ENCODE measurements at places on chromosomes 1 and 21.
A peak's percentile ranks its signal among the peaks of the same experiment; 100 is the strongest.

DNA sequence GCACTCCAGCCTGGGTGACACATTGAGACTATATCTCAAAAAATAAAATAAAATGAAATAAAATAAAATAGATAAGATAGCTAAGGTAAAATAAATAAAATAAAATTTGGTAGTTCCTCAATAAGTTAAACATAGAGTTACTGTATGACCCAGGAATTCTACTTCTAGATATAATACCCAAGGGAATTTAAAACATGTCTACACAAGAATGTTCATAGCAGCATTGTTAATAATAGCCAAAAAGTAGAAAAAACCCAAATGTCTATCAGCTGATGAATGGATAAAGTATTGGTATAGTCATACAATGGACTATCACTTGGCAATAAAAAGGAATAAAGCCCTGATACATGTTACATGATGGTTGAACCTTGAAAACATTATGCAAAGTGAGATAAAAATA lies 47.8 kb downstream of the CEP350 start:
- DNase-seq, result no peak

DNA sequence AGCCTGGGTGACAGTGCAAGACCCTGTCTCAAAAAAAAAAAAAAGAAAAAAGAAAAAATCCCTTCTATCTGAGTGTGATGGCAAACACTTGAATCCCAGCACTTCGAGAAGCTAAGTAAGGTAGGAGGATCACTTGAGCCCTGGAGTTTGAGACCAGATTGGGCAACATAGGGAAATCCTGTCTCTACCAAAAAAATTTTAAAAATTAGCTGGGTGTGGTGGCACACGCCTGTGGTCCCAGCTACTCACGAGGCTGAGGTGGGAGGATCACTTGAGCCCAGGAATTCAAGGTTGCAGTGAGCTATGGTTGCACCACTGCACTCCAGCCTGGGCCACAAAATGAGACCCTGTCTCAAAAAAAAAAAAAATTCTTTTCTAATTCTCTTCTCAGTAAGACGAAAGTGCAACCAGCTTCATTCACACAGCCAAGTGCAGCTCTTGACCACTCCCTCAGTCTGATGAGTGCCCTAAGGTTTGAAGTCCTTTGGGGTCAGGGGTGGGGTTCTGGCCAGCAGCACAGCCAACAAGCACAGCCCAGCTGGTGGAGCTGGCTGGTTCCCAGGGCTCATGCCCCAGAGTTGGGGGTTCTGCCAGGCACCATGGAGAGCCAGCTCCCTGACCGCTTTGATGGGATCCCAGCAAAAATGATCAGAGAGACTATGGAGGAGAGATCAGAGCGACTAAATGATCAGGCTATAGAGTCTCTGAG lies 8.0 kb downstream of the SLC2A5 start:
- no peak for DNase-seq

DNA sequence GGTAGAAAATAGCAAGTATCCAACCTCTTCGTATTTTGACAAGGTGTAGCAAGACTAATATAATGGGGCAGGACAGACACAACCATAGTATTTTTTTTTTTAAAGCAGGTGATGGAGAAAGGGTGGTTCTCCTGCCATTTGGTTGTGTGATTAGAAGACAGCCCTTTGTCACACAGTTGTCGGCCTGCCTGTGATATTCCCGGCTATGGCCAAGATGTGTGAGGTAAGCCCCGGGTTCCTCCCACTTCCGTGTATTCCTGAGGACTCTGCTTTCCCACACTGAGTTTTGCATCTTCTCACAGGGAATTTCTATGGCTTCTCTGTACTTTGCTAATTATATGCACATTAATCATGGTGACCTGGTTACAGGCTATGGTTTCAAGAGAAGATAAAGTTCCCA lies 35.9 kb downstream of the ZNF496 start:
- DNase-seq, result no peak

DNA sequence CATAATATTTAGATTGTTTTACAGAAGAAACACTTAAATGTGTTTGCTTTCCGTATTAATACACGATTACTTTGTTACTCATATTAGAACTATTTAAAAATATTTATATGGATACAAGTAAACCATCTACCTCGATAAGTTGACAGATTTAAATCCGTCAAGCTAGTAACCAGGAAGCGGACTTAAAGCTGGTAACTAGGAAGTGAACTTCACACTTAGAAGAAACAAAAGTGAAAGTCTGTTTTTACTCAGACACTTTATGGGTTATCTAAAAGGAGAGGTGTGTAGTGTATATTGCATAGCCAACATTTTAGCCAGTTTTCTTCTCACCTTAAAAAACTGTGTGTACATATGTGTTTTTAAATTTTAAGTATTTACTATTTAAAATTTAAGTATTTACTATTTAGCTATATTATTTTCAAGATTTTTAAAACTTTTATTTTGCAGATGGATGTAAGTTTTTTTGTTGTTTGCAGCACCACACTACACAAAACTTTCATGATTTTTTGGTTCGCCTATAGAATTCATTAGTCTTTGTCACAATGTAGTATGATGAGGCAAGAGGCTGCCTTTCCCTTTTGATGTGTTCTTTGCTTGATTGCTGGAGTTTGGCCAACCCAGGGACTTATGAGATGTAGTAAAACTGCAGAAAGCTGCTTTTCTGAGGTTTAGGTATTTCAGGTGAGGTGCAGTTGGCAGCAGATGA lies 2.7 kb downstream of the USP25 start:
- DNase-seq, result no peak

DNA sequence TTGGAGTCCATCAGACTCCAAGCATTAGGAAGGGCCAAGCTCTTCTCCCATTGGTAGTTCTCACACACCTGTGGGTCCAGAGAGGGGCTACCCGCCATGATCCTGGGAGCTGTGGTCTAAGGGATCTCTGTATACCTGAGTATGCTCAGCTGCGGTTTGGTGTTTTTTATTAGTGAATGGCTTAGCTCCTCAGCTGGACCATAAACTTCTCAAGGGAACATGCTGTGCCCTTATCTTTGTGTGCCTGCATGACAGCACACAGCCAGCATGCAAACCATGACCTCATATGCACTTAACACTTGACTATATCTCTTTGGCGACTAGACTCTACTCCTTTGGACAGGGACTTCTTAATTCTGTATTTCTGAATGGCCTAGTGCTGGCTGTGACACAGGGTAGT lies 94.5 kb downstream of the CD58 start:
- no peak for DNase-seq

GRCh38 chr1:178330848-178331497 lies 165.8 kb downstream of the CLEC20A start:
- no peak for DNase-seq

DNA sequence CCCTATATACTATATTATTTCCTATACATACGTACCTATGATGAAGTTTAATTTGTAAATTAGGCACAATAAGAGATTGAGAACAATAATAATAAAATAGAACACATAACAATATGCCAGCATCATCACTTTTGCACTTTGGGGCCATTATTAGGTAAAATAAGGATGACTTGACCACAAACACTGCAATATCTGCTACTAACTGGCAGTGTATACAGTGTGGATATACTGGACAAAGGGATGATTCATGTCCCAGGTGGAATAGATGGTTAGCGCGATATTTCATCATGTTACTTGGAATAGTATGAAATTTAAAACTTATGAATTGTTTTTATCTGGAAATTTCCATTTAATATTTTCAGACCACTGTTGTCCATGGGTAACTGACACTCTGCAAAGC lies 35.4 kb upstream of the TXLNA start:
- no peak for DNase-seq

DNA sequence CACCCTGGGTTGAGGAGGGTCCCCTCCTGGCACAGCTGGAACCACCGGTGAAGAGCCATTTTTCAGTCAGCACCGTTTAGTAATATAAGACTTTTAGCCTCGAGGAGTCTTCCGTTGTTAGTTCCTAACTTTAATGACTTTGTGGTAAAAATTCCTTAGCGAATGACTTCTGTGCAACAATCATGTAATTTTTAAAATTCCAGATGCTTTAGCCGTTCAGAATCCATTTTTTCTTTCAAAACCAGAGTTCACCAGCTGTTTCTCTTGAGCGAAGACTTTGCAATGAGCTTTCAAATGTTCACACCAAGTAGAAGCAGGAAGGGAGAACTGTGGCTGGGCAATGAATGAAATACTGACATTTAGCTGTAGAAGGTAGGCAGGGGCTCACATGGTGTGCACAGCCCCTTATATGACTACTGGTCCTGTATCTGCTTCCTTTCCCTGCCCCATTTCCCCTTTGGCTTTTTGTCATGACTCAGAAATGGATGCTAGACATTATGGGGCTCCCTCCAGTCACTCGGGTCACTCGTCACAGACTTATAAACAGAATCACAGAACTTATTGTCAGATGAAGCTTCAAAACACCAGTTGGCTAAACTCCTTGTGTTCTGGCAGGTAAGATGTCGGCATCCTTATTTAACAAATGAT lies 4.1 kb downstream of the DISC1 start:
- DNase-seq, result peak; percentile 31

- peak; percentile 26 for DNase-seq
Measured at GRCh38 chr1:9211291-9211811, 23.2 kb upstream of the H6PD start.

DNA sequence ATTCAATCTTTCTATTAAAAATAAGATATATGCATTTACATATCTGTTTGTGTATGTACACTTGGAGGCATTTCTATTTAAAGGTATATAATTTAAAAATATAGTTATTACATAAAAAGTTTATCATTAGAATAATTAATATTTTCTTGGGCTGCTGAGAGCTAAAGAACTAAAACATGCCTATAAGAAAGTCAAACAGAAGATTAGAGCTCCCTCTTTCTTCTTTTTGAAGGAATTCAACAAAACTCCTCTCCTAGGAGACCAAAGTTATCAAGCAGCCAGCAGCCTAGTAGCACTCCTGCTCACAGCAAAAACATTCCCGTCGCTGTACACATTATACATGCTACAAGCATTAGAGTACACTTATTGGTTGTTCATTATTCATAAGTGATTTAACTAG lies 216.4 kb downstream of the VAV3 start:
- DNase-seq, result peak; percentile 42

GRCh38 chr21:46368533-46369285 lies 44.8 kb downstream of the PCNT start:
- DNase-seq, result no peak

DNA sequence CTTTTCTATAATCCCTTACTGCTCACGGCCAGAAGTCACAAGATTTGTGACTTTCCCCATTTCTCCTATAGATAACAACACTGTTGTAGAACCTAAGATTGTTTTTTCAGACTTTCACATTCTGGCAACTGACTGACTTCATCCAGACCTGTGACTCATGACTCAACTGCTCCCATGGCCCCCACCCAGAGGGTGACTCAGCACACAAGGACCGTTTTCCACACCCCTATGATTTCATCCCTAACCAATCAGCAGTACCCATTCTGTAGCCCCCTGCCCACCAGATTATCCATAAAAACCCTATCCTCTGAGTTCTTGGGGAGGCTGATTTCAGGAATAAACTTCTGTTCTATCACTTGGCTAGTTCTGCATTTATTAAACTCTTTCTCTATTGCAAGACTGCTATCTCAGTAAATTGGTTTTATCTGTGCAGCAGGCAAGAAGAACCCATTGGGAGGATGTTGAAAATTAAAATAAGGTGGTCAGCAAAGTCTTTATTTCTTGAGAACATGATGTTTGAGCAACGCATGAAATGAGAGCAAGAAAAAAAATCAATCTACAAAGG lies 79.7 kb downstream of the NGF start:
- DNase-seq, result no peak

- no peak for DNase-seq
Measured at GRCh38 chr1:59173721-59174120, 123.2 kb upstream of the FGGY start.

GRCh38 chr1:34739613-34740012 lies 15.2 kb upstream of the GJB5 start:
- DNase-seq, result no peak

GRCh38 chr1:34828611-34829010 lies 30.9 kb downstream of the SMIM12 start:
- no peak for DNase-seq

GRCh38 chr1:73576083-73576482 lies 621.9 kb downstream of the LRRIQ3 start:
- DNase-seq, result no peak

DNA sequence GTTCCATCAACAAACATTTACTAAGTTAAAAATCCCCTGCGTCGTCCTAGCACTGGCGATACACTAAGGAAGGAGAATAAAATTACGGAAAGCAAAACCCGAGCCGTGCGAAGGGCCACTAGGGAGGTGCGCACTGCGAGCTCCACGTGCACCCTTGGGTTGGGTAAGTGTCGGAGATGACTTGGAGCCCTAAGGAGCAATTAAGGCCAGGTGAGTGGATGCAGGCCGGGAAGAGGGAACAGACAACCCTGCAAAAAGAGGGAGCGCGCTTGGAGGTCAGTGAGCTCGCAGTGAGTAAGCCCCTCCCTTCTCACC lies 704 bp downstream of the WDR4 start:
- DNase-seq, result no peak

- DNase-seq, result no peak
Measured at GRCh38 chr1:23525558-23526250, 5.3 kb downstream of the E2F2 start.

- no peak for DNase-seq
Measured at GRCh38 chr1:116133696-116134475, 22.7 kb downstream of the MAB21L3 start.

- no peak for DNase-seq
Measured at GRCh38 chr1:60535713-60536112, 462.1 kb upstream of the C1orf87 start.

GRCh38 chr1:163610486-163610885 lies 288.7 kb downstream of the NUF2 start:
- DNase-seq, result no peak

Measured in amniotic stem cell (primary cell).